ENCODE measurements at places on chromosomes 1 and 21. TPM values are rescaled to one million over a fixed set of nuclear protein-coding genes. Genes with fewer than 3 reads are reported as not detected.

The KCNJ9 gene
- total RNA-seq = not detected

The OR2L8 gene
- not detected for total RNA-seq

The MAD2L2 gene
- total RNA-seq = 22.0 TPM

The FABP3 gene
- 13.3 TPM for total RNA-seq

The SPRR4 gene
- total RNA-seq = not detected

The UBASH3A gene
- total RNA-seq = 2.0 TPM

The TNFAIP8L2 gene
- total RNA-seq = 4.6 TPM

The PGLYRP3 gene
- total RNA-seq = not detected

The ITLN2 gene
- not detected for total RNA-seq

The CDA gene
- total RNA-seq = 1.6 TPM

The LGALS8 gene
- total RNA-seq = 62.2 TPM

The NR1I3 gene
- not detected for total RNA-seq

The CFAP74 gene
- not detected for total RNA-seq

The CD48 gene
- 15.0 TPM for total RNA-seq

The ATP1A2 gene
- total RNA-seq = 18.6 TPM

The FAM167B gene
- 7.6 TPM for total RNA-seq

The SAMD11 gene
- 15.0 TPM for total RNA-seq

The CFAP141 gene
- total RNA-seq = not detected

The ASPM gene
- total RNA-seq = 1.3 TPM

The AK4 gene
- total RNA-seq = 160 TPM

The LEPR gene
- total RNA-seq = 13.1 TPM

The HSPA6 gene
- 5.8 TPM for total RNA-seq

The ATP6V1G3 gene
- total RNA-seq = not detected

The RAB3B gene
- total RNA-seq = 38.3 TPM

The C4BPB gene
- 4.1 TPM for total RNA-seq

The ENAH gene
- total RNA-seq = 258 TPM

The MRPL9 gene
- 57.7 TPM for total RNA-seq

The SGIP1 gene
- 7.0 TPM for total RNA-seq

The GJA8 gene
- not detected for total RNA-seq

The TMIGD3 gene
- 8.4 TPM for total RNA-seq

The AQP10 gene
- 0.32 TPM for total RNA-seq

The SPRR2D gene
- total RNA-seq = not detected

The HSPB7 gene
- 187 TPM for total RNA-seq

The LAMB3 gene
- 7.6 TPM for total RNA-seq

The CA6 gene
- not detected for total RNA-seq

The FOXD2 gene
- 0.26 TPM for total RNA-seq

The RUNX3 gene
- total RNA-seq = 7.4 TPM

The ARHGAP29 gene
- 19.2 TPM for total RNA-seq

The AMY1B gene
- not detected for total RNA-seq

The AMY1A gene
- total RNA-seq = not detected

The UBE2G2 gene
- total RNA-seq = 74.4 TPM

The FCER1G gene
- 31.5 TPM for total RNA-seq

The TSACC gene
- total RNA-seq = not detected

The SIK1 gene
- total RNA-seq = 33.5 TPM

The C8B gene
- total RNA-seq = 1.9 TPM

The HHIPL2 gene
- total RNA-seq = 2.0 TPM

The GNG12 gene
- total RNA-seq = 89.9 TPM

The PDZK1 gene
- 111 TPM for total RNA-seq
